Non-pigmented ciliary epithelial cell (primary cell): ENCODE measurements at places on chromosomes 4 and X.
A peak's percentile ranks its signal among the peaks of the same experiment; 100 is the strongest.

DNA sequence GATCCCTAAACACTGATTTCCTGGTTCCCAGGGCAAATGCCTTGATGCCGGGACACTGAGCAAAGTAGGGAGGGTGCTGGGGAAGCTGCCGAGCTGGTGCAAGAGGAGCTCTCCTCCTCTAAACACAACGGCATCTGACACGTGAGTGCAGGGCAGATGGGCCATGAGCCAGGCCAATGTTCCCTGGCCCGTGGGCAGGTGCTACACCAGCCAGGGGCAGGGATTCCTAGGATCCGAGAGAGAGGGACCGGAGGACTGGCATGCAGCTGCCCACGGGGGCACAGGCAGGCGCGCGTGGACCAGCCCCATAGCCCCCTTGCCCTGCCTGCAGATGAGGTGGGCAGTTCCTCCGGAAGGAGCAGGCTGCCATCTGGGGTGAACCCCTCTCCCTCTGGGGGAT lies 66.8 kb upstream of the AFAP1 start:
- no peak for DNase-seq

GRCh38 chr4:173564461-173564860 lies 34.4 kb upstream of the HAND2 start:
- DNase-seq = no peak

- no peak for DNase-seq
These were observed 51.7 kb downstream of the SCD5 start for GRCh38 chr4:82746705-82747574.

- DNase-seq = peak; percentile 2
These were observed 404.6 kb downstream of the PRDM5 start for GRCh38 chr4:120517966-120518365.
